ENCODE measurements at places on chromosomes 3 and 15. TPM values are rescaled to one million over a fixed set of nuclear protein-coding genes. Genes with fewer than 3 reads are reported as not detected.

CFAP92 gene
- 0.38 TPM for total RNA-seq

SLC22A13 gene
- 0.67 TPM for total RNA-seq

SLC30A4 gene
- 3.6 TPM for total RNA-seq

PLIN1 gene
- 0.44 TPM for total RNA-seq

NOX5 gene
- 0.06 TPM for total RNA-seq

DNA sequence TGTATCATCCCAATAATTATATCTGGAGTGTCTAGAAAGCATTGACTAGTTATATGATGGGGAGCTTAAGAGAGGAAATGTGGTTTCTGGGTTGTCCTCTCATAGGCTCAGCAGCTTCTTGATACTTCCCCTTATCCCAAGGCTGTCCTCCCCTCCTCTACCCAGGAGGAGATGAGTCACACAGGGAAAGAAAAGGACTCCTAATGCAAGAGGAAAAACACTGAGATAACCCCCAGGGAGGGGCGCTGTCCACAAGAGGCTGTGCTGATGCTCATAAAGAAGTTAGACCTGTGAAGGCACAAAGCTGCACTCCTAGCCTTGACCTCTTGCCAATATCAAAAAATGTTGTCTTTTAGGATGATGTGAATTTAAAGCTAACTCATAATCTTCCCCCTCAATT is 28.8 kb upstream of the GYG1 start:
- H3K27ac ChIP-seq, result no peak overlapping the region
- no peaks in the 10 kb centered on the region for H3K36me3 ChIP-seq
- no peaks in the 10 kb centered on the region for H3K4me1 ChIP-seq
- no peak for DNase-seq
- H3K4me3 ChIP-seq, result no peak overlapping the region
- no peaks in the 10 kb centered on the region for H3K27me3 ChIP-seq

- DNase-seq, result no peak
- H3K27ac ChIP-seq, result no peak overlapping the region
- no peaks in the 10 kb centered on the region for H3K4me1 ChIP-seq
- no peak overlapping the region for H3K4me3 ChIP-seq
- H3K27me3 ChIP-seq, result no peaks in the 10 kb centered on the region
Measured at GRCh38 chr3:42674146-42674545, 11.2 kb upstream of the KLHL40 start.

GRCh38 chr3:170240671-170241070 is 18.4 kb downstream of the PRKCI start:
- H3K36me3 ChIP-seq, result peaks cover 8% of the 10 kb centered on the region
- no peaks in the 10 kb centered on the region for H3K4me1 ChIP-seq
- no peak overlapping the region for H3K4me3 ChIP-seq

- H3K4me3 ChIP-seq, result no peak overlapping the region
- H3K27me3 ChIP-seq, result peaks cover 56% of the 10 kb centered on the region
- no peak for DNase-seq
- H3K27ac ChIP-seq, result no peak overlapping the region
- peaks cover 12% of the 10 kb centered on the region for H3K4me1 ChIP-seq
Measured at GRCh38 chr15:88604381-88605188, 16.6 kb upstream of the AEN start.

- no peak overlapping the region for H3K27ac ChIP-seq
- no peaks in the 10 kb centered on the region for H3K36me3 ChIP-seq
- H3K4me3 ChIP-seq, result no peak overlapping the region
- no peaks in the 10 kb centered on the region for H3K27me3 ChIP-seq
Measured at GRCh38 chr3:134366928-134367811, 7.1 kb downstream of the AMOTL2 start.

DNA sequence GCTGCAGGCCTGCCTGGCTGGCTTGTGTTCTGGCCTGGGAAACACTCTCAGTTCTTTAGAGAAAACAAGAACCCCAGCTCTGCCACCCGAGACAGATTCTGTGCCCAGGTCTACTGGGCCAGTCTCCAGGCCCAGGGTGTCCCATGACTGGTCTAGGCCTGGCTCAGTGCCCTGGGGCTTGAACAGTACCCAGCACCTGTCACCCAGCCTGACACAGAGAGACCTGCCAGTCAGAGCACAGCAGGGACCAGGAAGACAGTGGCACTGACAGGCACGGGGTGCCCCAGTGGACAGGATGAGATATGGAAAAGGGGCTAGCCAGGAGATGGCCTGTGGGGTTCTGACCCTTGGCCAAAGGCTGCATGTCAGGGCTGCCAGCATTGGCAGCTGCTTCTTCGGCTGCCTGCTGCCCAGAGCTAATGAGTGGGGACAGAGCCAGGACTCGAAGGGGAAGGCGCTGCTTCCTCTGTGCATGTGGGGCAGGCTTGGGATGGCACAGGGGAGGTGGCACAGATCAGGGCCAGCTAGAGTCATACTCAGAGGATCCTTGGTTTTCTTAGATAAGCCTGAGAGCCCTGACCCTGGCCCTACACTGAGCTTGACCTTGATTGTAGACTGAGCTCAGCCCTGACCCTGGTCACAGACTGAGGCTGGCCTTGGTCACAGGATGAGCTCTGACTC is 15.1 kb downstream of the CCDC33 start:
- no peak overlapping the region for H3K27ac ChIP-seq
- H3K4me3 ChIP-seq, result no peak overlapping the region
- no peaks in the 10 kb centered on the region for H3K27me3 ChIP-seq

DNA sequence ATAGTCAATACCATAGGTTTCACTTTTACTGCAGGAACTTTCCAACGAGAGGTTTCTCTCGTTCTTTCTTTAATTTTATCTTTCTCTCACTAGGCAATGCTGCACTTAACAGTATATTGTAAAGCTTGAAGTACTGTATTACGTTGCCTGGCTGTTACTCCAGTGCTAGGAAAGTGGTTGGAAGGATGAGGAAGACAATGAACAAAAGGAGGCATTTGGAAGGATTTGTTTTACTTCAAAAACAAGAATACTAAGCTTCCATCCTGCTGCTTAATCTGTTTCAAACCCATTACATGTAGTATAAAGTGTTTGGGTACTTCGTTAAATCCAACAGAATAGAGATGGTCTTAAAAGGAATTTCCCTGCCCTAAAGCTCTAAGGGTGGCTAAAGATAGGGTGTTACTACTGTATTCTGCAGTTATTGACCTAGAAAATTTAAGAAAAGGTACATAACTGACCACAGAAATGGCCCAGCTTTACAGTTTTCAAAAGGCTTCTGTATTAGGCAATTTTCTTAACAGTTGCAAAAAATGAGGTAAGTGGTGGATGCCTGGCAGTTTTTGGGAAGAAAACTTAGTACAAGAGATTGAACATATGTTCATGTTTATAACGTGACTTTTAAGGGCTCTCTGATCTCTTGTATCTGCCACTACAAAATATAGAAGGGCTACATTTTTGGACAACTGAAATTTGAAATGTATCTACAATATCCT is 785 bp upstream of the IFT57 start:
- H3K27me3 ChIP-seq, result no peaks in the 10 kb centered on the region
- no peaks in the 10 kb centered on the region for H3K36me3 ChIP-seq
- H3K4me1 ChIP-seq, result peaks cover 49% of the 10 kb centered on the region
- peak overlapping the region; percentile 66 for H3K4me3 ChIP-seq

DNA sequence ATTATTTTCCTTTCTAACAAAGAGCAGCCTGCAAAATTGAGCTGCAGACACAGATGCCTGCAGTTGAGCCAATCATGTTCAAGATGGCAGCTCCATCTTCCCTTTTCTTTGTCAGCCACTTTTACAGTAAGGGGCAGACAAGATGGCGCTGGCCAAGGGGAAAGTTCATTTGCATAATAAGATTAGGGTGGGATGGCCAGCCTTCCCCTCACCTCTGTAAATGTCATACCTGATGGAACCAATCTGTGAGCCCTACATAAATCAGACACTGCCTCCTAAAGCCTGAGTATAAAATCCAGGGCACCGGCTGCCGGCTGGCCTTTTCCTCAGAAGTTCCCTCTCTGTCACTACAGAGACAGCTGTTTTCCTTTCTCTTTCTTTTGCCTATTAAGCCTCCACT is 15.8 kb downstream of the PATL2 start:
- no peak overlapping the region for H3K4me3 ChIP-seq
- H3K27ac ChIP-seq, result no peak overlapping the region
- H3K36me3 ChIP-seq, result no peaks in the 10 kb centered on the region
- no peak for DNase-seq
- H3K4me1 ChIP-seq, result peaks cover 20% of the 10 kb centered on the region
- H3K27me3 ChIP-seq, result no peaks in the 10 kb centered on the region

DNA sequence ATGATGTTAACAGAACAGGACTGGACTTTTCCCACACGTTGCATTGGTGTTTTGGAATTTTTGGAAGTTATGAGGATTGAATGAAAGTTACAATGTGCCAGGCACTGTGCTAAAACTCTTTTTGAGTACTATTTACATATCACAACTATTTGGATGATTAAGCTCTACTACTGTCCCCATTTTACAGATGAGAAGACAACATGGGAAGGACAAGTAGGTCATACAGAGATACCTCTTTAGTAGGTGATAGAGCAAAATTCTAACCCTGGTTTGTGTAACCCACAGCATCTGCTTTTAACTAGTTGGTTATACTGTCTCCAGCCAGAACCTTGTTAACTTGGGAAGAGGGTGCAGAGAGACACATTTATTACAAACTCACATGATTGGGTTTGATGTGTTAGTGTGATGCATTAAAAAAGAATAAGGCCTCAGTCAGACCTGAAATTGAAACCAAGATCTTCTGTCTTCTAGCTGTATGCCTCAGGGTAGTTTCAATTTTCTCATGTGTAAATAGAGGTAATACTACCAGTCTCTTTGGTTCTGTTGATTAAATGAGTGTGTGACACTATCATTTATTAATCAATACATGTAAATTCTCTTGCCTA is 1.4 kb downstream of the NDUFB4 start:
- peak overlapping the region; percentile 8 for H3K27ac ChIP-seq
- peaks cover 30% of the 10 kb centered on the region for H3K4me1 ChIP-seq
- peak overlapping the region; percentile 7 for H3K4me3 ChIP-seq
- no peak for DNase-seq
- H3K27me3 ChIP-seq, result no peaks in the 10 kb centered on the region

GRCh38 chr3:125121246-125122010 is 65.6 kb upstream of the HEG1 start:
- H3K36me3 ChIP-seq, result no peaks in the 10 kb centered on the region
- no peak overlapping the region for H3K27ac ChIP-seq
- DNase-seq, result no peak
- H3K27me3 ChIP-seq, result no peaks in the 10 kb centered on the region
- peaks cover 34% of the 10 kb centered on the region for H3K4me1 ChIP-seq

- H3K4me3 ChIP-seq, result no peak overlapping the region
- H3K27me3 ChIP-seq, result no peaks in the 10 kb centered on the region
- no peaks in the 10 kb centered on the region for H3K4me1 ChIP-seq
Measured at GRCh38 chr15:48089702-48090101, 31.1 kb upstream of the SLC24A5 start.

- no peaks in the 10 kb centered on the region for H3K36me3 ChIP-seq
- DNase-seq, result no peak
- no peak overlapping the region for H3K4me3 ChIP-seq
- H3K4me1 ChIP-seq, result no peaks in the 10 kb centered on the region
- H3K27me3 ChIP-seq, result no peaks in the 10 kb centered on the region
Measured at GRCh38 chr3:40867797-40868196, 331.5 kb upstream of the CTNNB1 start.

DNA sequence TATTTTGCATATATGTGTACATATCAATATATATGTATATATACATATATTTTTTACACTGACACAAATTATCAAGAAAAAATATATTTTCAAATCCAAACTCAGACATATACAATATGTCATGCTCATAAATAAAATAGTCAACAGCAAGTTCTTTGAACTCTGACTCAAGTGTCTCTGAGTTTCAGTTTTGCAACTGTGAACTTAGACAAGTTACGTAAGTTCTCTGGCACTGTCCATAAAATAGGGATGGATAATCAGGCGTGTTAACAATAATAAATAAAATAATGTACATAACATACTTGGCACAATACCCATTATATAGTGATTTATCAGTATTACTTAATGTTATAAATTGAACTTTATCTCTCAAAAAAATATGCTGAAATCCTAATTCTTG is 12.1 kb upstream of the XRN1 start:
- no peaks in the 10 kb centered on the region for H3K4me1 ChIP-seq
- H3K4me3 ChIP-seq, result no peak overlapping the region
- DNase-seq, result no peak
- no peak overlapping the region for H3K27ac ChIP-seq
- no peaks in the 10 kb centered on the region for H3K27me3 ChIP-seq
- peaks cover 13% of the 10 kb centered on the region for H3K36me3 ChIP-seq

DNA sequence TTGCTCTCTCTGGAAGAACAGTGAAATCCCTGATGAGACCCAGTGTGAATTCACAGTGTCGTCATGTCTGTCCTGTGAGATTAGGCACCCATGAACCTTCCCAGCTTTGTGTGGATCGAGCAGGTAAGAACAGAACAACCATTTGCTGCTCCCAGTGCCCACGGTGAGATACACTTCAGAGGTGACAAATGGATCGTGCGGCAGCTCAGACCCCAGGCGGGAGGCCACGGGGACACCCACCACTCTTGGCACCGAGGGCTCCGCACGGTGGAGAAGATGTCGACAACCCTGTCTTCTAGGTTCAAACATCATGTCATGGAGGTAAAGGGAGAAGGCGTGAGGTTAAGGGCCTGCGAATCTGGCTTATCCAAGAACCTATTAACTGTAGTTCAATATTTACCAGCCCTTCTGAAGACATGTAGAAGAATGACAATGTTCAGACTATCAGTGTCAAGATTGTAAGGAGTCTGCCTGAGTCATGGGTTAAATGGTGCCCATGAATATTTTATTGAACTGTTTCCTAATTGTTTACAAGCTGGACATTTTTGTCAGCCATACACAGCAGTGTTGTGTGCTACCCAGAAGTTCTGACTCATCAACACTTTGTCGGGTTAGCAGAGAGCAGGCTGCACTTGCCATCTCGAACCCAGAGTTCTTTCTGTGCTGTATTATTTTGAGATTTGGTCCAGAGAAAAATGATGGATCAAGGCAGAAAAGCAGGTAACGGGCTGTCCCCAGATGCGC is 15.5 kb upstream of the PCSK6 start:
- H3K4me3 ChIP-seq, result no peak overlapping the region
- DNase-seq, result no peak
- H3K27ac ChIP-seq, result no peak overlapping the region
- H3K27me3 ChIP-seq, result no peaks in the 10 kb centered on the region
- H3K4me1 ChIP-seq, result peaks cover 5% of the 10 kb centered on the region
- no peaks in the 10 kb centered on the region for H3K36me3 ChIP-seq

DNA sequence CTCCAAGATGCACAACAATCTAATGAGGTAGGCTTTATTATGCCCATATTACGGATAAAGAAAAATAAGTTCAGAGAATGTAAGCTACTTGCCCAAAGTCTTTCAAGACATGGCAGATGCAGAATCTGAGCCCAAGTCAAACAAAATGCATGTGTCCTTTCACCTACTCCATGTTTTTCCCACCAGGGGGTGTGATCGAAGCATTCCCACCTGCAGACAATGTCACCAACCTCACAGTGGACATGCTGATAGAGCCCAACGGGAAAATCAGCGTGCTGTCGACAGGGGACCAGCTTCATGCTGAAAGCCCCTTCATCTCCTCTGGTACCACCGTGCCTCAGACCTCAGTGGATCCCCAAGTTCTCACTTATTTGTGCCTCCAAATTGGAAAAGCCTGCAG is 99.8 kb upstream of the C15orf61 start:
- no peak overlapping the region for H3K4me3 ChIP-seq
- no peak for DNase-seq
- no peak overlapping the region for H3K27ac ChIP-seq
- no peaks in the 10 kb centered on the region for H3K27me3 ChIP-seq
- no peaks in the 10 kb centered on the region for H3K36me3 ChIP-seq
- H3K4me1 ChIP-seq, result no peaks in the 10 kb centered on the region

- peak within 1 kb of the TSS; percentile 90 for H3K4me3 ChIP-seq
- no peaks in the 10 kb centered on the region for H3K36me3 ChIP-seq
- H3K27ac ChIP-seq, result peak within 1 kb of the TSS; percentile 67
- H3K4me1 ChIP-seq, result peaks cover 44% of the 10 kb centered on the region
Measured at GRCh38 chr15:45634432-45635190, at the start of gene SQOR. Gene SQOR (plus strand): TSS chr15:45635029. CDS start chr15:45658924, 23,895 bp downstream.

Measured in CD4-positive, alpha-beta memory T cell (primary cell).